Astrocyte (in vitro differentiated cells and primary cell): ENCODE measurements at places on chromosomes 7 and 10. TPM values are rescaled to one million over a fixed set of nuclear protein-coding genes. Genes with fewer than 3 reads are reported as not detected.

- no peak for DNase-seq
These were observed 85.3 kb upstream of the PPP2R2D start for GRCh38 chr10:131815266-131816156.

- no peak for DNase-seq
These were observed 207.5 kb downstream of the HERPUD2 start for GRCh38 chr7:35487402-35487801.

DNA sequence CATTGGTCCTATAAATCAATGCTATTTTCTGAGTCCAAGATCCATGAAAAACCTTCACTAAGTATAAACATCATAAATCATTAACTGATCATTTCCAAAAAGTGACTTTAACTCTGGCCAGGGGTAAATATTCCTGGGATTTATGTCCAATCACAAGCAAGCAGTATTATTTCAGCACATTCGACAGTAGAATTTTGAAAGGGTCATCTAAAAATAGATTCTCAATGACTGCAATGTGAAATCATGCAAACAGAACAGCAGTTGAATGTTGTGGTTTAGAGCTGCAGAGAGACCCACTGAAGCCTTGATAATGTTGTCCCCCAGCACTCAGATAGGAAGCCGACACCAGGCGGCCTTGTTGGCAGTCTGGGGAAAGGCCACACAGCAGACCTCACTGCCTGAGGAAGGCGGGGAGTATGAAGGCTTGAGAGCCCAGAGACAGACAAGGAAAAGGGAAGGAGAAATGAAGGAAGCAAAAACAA, 38.1 kb downstream of the FAM107B start:
- peak; percentile 84 for DNase-seq

- no peak for DNase-seq
These were observed 173.6 kb downstream of the ARHGAP12 start for GRCh38 chr10:31754803-31755624.

GRCh38 chr7:2001601-2002442, 230.9 kb downstream of the MAD1L1 start:
- DNase-seq: no peak

GRCh38 chr7:135333200-135333599, 99.6 kb downstream of the STRA8 start:
- no peak for DNase-seq

GRCh38 chr10:43082746-43083145, 5.9 kb downstream of the RET start:
- no peak for DNase-seq

DNA sequence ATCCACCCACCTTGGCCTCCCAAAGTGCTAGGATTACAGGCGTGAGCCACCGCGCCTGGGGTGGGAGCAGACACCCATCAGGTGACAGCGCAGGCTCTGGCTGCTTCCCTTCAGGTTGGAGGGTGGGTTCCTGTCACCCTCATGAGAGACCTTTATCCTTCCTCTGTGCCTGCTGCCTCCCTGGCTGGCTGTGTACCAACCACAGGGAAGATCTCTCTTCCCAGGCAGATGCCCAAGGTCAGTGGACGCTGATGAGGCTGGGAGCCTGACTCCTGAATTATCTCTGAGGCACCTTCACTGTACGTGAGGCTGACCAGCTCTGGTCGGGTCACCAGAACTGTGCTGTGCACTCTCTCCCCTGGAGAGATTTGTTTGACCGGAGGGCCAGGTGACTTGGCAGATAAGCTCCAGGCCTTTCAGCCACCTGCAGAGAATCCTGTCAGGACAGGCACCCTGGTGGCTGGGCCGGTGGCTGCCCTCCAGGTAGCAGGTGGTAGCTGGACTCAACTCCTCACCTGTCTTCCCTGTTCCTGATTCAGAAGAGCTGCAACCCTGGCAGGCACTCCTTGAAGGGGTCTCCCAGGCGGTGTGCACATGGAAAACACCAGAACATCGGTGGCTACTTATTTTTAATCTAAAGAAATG, 251.9 kb downstream of the GLRX3 start:
- no peak for DNase-seq

- DNase-seq: no peak
These were observed 83.7 kb downstream of the EBF3 start for GRCh38 chr10:129880191-129880870.

DNA sequence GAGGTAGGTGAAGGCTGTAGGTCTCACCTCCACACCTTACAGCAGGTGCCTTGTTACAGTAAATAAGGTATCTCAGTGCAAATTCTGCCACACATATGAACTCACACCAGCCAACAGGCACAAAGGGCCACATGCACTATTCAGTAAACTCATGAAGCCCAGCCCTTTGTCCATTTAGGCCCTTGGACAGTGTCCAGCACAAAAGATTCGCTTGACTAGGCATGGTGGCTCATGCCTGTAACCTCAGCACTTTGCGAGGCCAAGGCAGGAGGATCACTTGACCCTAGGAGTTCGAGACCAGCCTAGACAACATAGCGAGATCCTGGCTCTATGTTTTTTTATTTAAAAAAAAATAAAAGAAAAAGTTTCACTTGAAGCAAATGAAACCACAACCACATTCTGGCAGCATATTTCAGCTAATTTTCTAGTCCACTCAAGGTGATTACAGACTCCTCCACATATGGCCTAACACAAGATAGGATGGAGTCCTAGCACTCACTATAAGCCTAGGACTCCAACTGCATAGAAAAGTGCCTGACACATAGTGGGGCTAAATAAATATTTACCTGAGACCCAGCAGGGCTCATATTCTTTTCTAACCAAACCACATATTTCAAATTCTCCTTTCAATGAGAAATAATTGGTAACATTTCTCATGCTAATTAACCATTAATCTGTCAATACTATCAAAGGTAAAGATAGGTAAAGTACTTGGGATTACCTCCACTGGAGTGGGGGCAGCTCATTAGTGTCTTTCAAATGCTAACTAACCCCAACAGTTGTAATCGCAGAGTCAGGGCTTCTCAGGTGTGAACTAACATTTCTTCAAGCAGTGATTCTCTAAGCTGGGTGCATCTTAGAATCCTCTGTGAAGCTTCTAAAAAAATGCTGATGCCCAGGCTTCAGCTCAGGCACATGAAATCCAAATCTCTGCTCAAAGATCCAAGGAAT, 4.5 kb upstream of the ANKRD1 start:
- no peak for DNase-seq

DNA sequence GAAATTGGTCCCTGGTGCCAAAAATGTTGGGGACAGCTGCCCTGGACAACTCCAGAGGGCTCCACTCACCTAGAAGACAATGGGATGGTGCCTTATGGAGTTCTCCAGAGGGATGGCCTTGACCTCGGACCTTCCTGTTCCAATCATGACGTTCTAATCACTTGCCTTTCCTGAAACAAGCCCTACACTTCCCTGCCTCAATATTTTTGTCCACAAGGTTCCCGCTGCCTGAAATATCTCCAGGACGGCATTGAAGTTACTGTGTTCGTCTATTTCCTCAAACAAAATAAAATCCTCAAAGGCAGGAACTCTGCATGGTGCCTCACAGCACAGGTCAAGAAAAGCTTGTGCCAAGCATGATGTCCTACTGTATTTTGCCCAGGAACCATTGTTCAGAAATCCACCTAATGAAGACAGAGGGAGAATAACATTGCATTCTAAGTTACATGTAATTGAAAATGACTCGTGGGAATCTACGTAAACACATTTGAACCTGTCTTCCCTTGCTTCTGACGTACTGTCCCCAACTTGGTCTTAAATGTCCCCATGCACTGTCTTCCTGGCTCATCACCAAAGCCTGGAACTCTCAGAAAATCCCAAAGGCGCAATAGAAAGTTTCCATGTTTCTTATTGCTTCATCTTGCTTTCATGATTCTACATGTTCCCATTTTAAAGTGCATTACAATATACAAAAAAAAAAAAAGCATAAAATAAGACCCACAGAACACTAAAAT, 342.3 kb upstream of the NRP1 start:
- no peak for DNase-seq

DNA sequence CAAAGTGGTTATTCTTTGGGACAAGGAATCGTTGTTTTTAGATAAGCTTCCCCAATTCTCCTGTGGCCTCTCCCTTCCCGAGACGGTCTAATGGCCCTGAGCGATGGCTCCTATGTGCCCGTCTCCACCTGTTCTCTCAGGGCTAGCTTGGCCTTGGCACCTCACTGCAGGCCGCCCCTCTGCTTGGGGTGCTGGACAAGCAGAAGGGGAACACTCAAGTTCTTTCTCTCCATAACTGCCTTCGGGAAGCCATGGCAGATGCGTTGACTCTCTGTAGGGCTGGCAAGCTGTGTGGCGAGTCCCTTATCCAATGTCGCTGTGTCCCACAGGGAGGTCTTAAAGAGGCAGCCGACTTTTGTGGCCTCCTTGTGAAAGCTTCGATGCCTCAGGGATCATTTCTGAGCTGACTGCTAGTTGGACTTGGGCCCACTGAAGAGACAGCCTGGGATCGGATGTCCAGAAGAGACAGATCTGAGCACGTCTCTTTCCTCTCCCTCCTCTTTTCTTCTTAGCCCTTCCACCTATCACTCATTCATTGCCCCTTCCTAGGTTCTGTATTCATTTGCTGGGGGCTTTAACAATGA, 70.8 kb downstream of the GRK5 start:
- DNase-seq: no peak

DNA sequence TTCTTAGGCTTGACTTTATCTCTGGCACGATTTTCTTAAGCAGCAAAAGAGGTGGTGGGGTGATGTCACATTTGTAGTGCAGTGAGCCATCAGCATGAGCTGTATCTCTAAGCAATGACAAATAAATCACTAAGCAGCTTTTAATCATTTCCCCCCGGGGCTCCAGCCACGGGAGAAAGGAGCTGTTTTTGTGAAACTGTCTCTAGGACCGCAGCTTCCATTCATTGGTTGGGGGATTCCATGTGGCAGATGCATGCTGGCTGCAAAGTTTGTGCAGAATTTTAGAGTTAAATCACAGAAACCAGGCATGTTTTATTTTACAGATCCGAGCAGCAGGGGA, 464 bp downstream of the KIAA1217 start:
- DNase-seq: peak; percentile 59

DNA sequence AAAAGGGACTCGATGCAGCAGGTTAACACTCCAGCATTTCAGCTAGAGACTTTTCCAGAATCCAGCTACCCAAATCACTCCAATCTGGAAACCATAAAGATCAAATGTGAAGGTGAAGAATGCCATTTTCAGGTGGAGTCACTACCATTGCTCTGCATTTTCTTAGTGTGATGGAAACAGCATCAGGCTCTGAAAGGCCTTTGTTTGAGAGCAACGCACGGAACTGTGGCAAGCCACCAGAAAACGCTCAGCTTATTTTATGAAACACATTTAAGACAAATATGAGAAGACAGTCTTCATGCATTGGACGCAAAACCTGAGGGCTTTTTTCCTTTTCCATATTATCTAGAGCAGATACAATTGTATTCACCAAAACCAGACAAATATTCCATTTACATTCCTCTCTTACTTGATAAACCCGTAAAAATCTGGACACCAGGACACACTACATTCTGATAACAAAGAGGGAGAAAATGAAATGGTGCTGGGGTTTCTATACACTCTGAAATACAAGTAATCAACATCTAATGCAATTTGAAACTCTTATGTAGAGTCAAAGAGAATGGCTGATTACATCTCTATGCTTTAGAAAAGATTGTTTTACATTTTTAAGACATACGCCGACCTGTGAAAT, 99.1 kb downstream of the NRP1 start:
- DNase-seq: peak; percentile 32

- no peak for DNase-seq
These were observed 248.4 kb upstream of the KLF6 start for GRCh38 chr10:4033341-4033896.

GRCh38 chr7:150973571-150974451, 4.3 kb downstream of the KCNH2 start:
- no peak for DNase-seq

GRCh38 chr10:5557799-5558771, 33.3 kb downstream of the CALML3 start:
- no peak for DNase-seq

DNA sequence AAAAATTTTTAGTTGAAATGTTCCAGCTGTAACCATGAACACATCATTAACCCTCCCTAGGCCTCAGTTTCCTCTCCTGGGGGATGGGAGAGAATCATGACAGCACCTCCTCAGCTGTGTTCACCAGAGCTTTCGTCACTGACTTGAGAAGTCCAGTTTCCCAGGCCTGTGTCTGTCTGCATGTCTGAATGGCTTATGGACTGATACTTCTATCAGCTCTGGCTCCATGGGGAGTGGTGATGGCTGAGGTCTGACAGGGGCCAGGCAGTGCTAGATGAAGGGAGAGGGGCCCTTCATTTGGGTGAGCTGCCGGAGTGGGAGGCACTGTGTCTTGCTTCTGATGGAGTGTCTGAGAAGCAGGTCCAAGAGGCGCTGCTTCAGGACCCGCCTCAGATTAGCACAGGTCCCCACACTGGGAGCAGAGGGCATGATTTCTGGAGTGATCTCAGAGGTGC, 192.9 kb downstream of the PTPN20 start:
- DNase-seq: no peak

DNA sequence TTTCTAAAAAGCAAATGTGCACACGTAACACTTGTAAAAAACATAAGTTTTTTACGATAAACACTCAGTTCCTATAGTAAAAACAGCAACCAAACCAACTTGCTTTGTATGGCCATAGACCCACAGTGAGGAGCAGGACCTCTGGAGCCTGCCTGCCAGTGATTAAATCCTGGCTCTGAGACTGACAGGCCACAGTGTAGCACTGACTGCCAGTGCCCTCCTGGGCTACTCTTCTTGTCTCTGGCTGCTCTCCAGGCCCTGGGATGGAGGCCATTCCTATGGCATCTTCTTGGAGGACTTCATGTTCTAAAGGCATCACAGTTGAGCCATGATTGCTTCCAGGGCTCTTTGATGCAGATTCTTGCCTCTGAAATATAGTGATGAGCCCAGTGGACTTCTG, 22.7 kb upstream of the TMEM254 start:
- DNase-seq: no peak

- peak; percentile 28 for DNase-seq
These were observed 41.5 kb upstream of the SEMA3C start for GRCh38 chr7:80960244-80960795.

DNA sequence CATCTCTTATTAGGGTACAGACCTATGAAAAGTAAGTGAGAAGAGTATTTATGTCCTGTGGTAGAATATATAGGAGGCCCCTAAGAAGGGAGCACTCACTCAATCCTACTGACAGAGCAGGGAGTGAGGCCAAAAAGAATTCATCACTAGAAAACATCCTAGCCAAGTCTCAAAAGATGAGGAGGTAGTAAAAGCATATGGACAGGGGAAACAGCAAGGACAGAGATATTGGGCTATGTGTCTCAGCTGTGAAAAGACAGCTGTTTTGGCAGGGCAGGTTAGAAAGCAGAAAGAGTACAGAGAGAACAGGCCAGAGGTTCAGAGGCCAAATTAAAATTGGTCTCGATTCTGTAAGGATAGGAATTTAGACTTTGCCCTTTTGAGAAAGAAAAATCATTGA, 548.3 kb upstream of the ANKRD30A start:
- no peak for DNase-seq

- no peak for DNase-seq
These were observed 31.6 kb upstream of the ANK3 start for GRCh38 chr10:60420991-60421894.

- no peak for DNase-seq
These were observed 125.7 kb upstream of the CDK1 start for GRCh38 chr10:60652628-60653027.

The DOCK1 gene
- total RNA-seq: 42.5 and 45.0 TPM in 2 replicates

The CDC14C gene
- total RNA-seq: 0.14 and 0.17 TPM in 2 replicates

The GRID1 gene
- total RNA-seq: 0.48 and 0.75 TPM in 2 replicates

The SLC26A3 gene
- not detected in 2 replicates for total RNA-seq

The ADRB1 gene
- total RNA-seq: 0.62 and 1.3 TPM in 2 replicates

The CALML3 gene
- total RNA-seq: not detected in 2 replicates

The MMP21 gene
- not detected in 2 replicates for total RNA-seq

The SCD gene
- 324 and 428 TPM in 2 replicates for total RNA-seq

The NKX6-2 gene
- total RNA-seq: not detected in 2 replicates

The TAS2R38 gene
- not detected in 2 replicates for total RNA-seq

The BTBD16 gene
- total RNA-seq: 0.26 TPM in 1 of 2 replicates, not detected in the other

The ABCB1 gene
- 0.79 and 1.8 TPM in 2 replicates for total RNA-seq

The KIF5B gene
- total RNA-seq: 160 and 170 TPM in 2 replicates

The NPY gene
- 0.57 TPM in 1 of 2 replicates, not detected in the other for total RNA-seq
